Osteocyte (in vitro differentiated cells): ENCODE measurements at places on chromosomes 12 and 14. TPM values are rescaled to one million over a fixed set of nuclear protein-coding genes. Genes with fewer than 3 reads are reported as not detected.
A peak's percentile ranks its signal among the peaks of the same experiment; 100 is the strongest.

DNA sequence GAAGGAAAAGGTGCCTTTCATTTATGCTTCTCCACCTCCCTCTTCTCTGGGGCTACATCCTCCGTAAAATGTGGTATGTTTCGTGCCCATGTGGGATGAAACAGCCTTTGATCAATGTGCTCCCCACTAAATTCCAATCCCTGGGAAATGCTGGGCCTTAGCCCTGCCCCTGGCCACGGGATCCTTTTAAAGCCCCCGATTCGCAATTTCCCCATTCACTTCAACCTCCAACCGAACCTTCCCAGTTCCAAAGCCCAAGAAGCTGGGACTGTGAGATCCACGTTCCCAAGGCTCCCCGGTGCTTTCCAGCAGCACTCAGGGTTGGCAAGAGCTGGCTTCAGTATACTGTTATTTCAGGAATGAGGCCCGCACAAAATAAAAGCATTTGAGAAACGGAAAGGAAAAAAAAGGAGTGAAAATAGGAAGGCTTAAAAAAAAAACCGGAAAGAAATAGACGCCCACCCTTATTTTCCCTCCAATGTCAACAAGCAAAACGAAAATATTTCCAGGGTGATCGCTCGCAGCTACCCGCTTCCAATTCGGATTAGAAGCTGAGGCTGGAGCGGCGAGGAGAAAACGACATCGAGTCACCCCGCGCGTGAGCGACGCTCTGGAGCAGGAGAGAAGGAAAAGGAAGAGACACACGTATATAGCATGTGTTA is 1.3 kb upstream of the FOXG1 start:
- peaks cover 12% of the 10 kb centered on the region for H3K4me1 ChIP-seq
- no peak overlapping the region for H3K27ac ChIP-seq
- H3K36me3 ChIP-seq: no peaks in the 10 kb centered on the region
- H3K4me3 ChIP-seq: peak overlapping the region; percentile 41
- no peak for DNase-seq

DNA sequence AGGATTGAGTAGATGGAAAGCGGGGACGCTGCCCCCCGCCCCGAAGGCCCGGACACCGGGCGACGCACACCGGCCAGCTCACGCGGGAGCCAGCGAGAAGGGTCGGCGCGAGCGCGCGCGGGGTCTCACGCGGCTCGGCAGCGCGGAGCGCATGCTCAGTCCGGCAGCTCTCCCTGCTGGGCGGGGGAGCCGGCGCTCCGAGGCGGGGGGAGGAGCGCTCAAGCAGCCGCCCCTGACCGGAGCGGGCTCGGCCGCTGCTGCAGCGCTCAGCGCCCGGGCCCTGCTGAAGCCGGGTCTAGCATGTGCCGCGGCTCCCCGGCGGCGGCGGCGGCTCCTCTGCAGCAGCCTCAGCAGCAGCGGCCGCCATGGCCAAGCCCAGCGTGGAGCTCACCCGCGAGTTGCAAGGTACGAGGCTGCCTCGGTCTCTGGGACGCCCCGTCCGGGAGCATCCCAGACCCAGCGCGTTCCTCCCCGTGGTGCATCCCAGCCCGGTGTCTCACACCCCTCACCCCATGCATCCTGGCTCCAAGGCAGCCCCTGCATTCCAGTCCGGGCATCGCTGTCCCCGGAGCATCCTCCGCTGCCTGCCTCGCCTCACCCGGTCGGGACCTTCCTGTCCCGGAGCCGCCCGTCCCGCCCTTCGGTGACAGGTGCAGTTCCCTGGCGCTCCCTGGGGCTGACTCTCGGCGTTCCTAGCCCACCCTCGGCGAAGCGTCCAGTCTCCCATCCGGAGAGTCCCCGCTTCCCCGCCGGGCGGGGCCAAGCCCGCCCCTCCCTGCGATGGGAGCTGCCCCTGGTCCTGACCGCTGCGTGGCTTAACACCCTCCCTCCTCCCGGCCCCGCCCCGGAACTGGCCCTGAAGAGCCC is at the start of gene CARMIL3:
Gene CARMIL3, plus strand, starts transcription at position 221 of the 867 bp plus-strand sequence. Its CDS starts 145 bp downstream, at position 366.
- no peak for DNase-seq
- no peaks in the 10 kb centered on the region for H3K36me3 ChIP-seq
- peak within 1 kb of the TSS; percentile 27 for H3K27ac ChIP-seq
- H3K4me3 ChIP-seq: peak within 1 kb of the TSS; percentile 73

- no peak overlapping the region for H3K27ac ChIP-seq
- no peak for DNase-seq
- H3K4me1 ChIP-seq: peaks cover 6% of the 10 kb centered on the region
- H3K27me3 ChIP-seq: peaks cover 8% of the 10 kb centered on the region
- no peak overlapping the region for H3K4me3 ChIP-seq
These were observed 381.4 kb downstream of the ETNK1 start for GRCh38 chr12:23006413-23006812.

GRCh38 chr14:51873221-51873893 is 12.9 kb downstream of the GNG2 start:
- H3K36me3 ChIP-seq: no peaks in the 10 kb centered on the region
- no peak overlapping the region for H3K4me3 ChIP-seq
- peak overlapping the region; percentile 39 for H3K27ac ChIP-seq
- H3K4me1 ChIP-seq: peaks cover 13% of the 10 kb centered on the region
- no peak for DNase-seq

DNA sequence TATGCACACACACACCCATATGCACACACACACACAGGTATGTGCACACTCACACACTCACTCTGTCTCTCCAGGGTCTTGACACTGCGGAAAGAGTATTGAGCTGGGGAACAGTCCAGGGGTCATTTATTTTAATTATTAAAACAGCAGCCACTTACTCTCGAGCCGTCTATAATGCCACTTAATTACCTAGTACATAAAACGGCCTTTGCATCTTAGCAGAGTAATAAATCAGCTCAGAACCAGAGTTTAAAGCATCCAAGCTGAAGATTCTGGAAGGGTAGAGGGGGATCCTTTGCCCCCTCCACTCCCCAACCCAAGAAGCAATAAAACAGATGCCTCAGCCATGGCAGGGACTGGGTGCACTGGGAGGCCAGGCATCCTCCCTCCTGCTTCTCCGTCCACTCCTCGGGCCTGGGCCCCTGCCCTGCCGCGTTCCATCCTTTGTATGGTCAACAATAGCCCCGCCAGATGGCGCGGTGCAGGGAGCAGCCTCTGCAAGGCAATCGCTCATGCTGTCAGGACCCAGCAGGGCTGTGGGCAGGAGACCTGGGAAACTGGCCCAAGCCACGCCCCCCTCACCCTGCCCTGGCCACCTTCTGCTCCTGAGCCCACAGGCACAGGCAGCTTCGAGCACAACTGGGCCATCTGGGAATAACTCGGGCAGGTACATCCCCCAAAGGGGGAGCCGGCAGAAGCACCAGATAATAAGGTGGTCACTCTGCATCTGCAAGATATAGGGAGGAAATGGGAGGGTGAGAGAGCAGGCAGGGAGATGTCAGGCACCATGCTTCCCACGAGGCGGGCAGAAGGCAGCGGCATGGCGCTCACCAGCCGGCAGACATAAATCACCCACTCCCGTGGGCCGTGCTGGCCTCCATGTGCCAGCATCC is 40.9 kb downstream of the CCDC85C start:
- H3K4me3 ChIP-seq: no peak overlapping the region
- H3K27ac ChIP-seq: no peak overlapping the region
- peak; percentile 88 for DNase-seq
- H3K4me1 ChIP-seq: peaks cover 34% of the 10 kb centered on the region
- no peaks in the 10 kb centered on the region for H3K27me3 ChIP-seq
- no peaks in the 10 kb centered on the region for H3K36me3 ChIP-seq

Gene HOXC10
- total RNA-seq: not detected in 2 replicates

DNA sequence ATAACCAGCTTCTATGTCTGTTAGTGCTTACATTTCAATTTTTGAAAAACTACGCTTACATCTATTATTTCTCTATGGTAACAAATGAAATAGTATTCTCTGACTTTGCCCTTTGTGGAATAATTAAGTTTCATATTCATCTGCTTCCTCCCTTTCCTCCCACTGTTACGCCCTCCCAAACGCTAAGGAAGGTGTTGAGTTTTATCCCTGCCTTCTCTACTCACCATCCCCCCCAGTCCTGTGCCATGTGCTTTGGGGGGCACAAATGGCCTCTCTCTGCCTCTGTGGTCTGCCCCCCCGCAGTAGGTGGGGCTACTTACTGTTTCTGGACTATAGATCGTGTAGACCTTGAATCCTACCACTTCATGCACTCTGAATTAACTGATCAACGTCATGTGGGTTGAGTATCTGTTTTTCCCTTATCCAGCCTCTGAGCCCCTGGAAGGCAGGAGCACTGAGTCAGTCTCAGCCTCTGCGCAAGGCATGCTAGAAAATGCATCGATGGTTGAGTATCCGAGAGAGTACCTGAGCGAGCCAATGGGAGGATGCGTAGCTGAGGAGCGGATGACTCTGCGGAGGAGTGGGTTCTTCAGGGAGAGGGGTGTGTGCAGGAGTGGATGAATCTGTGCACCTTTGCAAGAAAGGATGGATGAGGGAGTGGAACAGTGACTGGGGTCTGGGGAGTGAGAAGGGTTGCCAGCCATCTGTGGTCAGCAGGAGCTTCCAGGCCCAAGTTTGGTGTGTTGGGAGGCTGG is 114.5 kb upstream of the RTL1 start:
- H3K36me3 ChIP-seq: no peaks in the 10 kb centered on the region
- peak; percentile 8 for DNase-seq
- no peak overlapping the region for H3K27ac ChIP-seq

DNA sequence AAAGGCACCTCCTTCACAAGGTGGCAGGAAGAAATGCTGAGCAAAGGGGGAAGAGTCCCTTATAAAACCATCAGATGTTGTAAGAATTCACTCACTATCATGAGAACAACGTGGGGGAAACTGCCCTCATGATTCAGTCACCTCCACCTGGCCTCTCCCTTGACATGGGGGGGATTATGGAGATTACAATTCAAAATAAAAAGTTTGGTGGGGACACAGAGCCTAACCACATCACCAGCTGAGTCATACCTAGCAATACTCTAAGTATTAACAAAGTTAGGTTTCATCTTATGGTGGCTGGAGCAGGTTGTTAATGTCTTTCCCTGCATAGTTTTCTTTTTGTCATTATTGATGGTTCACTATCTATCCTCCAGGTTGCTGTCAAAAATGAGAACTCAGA is 113.2 kb upstream of the PPFIA2 start:
- no peaks in the 10 kb centered on the region for H3K27me3 ChIP-seq
- no peaks in the 10 kb centered on the region for H3K4me1 ChIP-seq
- H3K36me3 ChIP-seq: no peaks in the 10 kb centered on the region
- no peak for DNase-seq

DNA sequence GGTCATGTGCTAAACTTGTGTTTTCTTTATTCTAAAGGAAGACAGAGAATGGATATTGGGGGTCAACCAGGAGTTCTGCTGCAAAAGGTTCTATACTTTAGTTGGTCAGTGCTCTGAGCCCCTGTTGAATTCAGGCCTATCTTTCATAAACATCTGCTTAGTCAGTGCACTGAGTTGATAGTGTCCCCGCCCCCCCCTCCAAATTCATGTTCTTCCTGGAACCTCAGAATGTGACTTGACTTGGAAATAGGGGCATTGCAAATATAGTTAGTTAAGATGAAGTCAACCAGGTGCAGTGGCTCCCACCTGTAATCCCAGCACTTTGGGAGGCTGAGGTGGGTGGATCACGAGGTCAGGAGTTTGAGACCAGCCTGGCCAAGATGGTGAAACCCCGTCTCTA is 23.3 kb downstream of the CHST11 start:
- H3K4me1 ChIP-seq: peaks cover 2% of the 10 kb centered on the region
- no peak overlapping the region for H3K27ac ChIP-seq

DNA sequence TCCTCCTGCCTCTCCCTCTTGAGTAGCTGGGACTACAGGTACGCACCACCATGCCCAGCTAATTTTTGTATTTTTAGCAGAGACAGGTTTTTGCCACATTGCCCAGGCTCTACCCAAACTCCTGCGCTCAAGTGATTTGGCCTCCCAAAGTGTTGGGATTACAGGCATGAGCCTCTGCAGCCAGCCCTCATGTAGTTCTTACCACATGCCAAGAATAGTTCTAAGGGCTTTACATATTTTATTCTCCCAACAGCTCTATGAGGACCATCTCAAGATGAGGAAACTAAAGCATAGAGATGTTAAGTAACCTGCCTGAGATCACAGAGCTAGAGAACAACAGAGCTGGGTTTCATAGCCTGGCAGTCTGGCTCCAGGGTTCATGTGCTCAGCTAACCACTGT is 37.9 kb upstream of the ALDH2 start:
- no peaks in the 10 kb centered on the region for H3K4me1 ChIP-seq
- no peak overlapping the region for H3K27ac ChIP-seq
- DNase-seq: no peak
- no peaks in the 10 kb centered on the region for H3K27me3 ChIP-seq

- no peaks in the 10 kb centered on the region for H3K27me3 ChIP-seq
- DNase-seq: no peak
- no peak overlapping the region for H3K27ac ChIP-seq
- H3K4me3 ChIP-seq: no peak overlapping the region
- no peaks in the 10 kb centered on the region for H3K36me3 ChIP-seq
- no peaks in the 10 kb centered on the region for H3K4me1 ChIP-seq
These were observed 103.4 kb downstream of the SLC2A13 start for GRCh38 chr12:40002178-40003169.

GRCh38 chr12:58741226-58741625 is 179.1 kb downstream of the LRIG3 start:
- no peak for DNase-seq
- no peak overlapping the region for H3K4me3 ChIP-seq
- no peak overlapping the region for H3K27ac ChIP-seq
- H3K27me3 ChIP-seq: no peaks in the 10 kb centered on the region
- peaks cover 5% of the 10 kb centered on the region for H3K4me1 ChIP-seq

DNA sequence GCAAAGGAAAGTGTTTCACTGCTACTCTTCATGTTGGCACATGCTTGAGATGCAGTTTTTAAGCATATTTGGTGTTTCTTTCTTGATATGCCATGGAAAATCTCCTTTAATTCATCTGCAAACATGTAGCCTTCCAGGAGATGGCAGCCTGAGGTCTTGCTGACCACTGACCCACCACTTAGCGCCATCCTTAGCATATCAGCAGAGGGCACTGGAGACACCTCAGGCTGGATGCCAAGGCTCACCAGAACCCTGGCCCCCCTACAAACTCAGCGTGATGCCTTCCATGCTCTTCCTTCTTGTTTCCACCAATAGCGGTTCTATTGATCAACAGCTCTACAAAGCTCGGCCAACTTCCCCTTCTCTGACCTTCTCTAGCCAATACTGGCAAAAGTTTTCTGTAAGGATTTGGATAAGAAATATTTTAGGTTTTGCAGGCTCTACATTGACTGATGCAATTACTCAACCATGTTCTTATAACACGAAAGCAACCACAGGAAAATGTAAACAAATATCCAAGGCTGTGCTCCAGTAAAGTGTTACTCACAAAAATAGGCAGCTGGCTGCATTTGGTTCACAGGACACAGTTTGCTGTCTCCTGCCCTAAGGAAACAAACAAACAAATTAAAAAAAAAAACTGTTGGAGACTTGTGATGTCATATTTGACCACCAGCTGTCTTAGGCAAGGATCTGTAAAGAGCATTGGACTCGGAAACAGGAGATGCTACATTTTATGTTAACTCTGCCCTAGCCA is 209.7 kb downstream of the SLC15A4 start:
- H3K27me3 ChIP-seq: no peaks in the 10 kb centered on the region
- no peaks in the 10 kb centered on the region for H3K36me3 ChIP-seq
- H3K4me3 ChIP-seq: no peak overlapping the region
- no peaks in the 10 kb centered on the region for H3K4me1 ChIP-seq

Gene NR2C1
- 50.0 and 53.4 TPM in 2 replicates for total RNA-seq

- H3K4me3 ChIP-seq: no peak overlapping the region
- H3K36me3 ChIP-seq: no peaks in the 10 kb centered on the region
- H3K27ac ChIP-seq: no peak overlapping the region
These were observed 107.0 kb downstream of the ADAMTS20 start for GRCh38 chr12:43444940-43445564.

- H3K27ac ChIP-seq: no peak overlapping the region
- no peaks in the 10 kb centered on the region for H3K36me3 ChIP-seq
- no peak for DNase-seq
- H3K4me1 ChIP-seq: peaks cover 31% of the 10 kb centered on the region
- no peak overlapping the region for H3K4me3 ChIP-seq
- peaks cover 8% of the 10 kb centered on the region for H3K27me3 ChIP-seq
These were observed 43.9 kb downstream of the CCDC88C start for GRCh38 chr14:91373591-91374254.

Gene PTPRB
- 0.05 and 0.10 TPM in 2 replicates for total RNA-seq
